ENCODE measurements at places on chromosomes 4 and X.

- DNase-seq: no peak
These were observed 1.3 kb upstream of the ATP10D start for GRCh38 chr4:47483745-47484144.

DNA sequence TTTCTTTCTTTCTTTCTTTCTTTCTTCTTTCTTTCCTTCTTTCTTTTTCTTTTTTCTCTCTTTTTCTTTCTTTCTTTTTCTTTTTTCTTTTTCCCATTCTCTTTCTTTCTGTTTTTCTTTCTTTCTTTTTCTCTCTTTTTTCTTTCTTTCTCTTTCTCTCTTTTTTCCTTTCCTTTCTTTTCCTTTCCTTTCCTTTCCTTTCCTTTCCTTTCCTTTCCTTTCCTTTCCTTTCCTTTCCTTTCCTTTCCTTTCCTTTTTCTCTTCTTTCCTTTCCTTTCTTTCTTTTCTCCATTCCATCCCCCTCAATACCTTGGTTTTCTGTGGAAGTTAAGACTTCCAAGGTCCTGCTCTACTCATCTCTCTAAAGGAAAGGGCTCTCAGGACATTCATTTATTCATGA is 102.8 kb upstream of the CLNK start:
- DNase-seq: no peak

- peak; percentile 40 for DNase-seq
These were observed 43.0 kb upstream of the SCOC start for GRCh38 chr4:140330311-140330900.

- no peak for DNase-seq
These were observed 158.2 kb downstream of the SPRY1 start for GRCh38 chr4:123554801-123555232.
